ENCODE measurements at places on chromosomes 2 and 18.

DNA sequence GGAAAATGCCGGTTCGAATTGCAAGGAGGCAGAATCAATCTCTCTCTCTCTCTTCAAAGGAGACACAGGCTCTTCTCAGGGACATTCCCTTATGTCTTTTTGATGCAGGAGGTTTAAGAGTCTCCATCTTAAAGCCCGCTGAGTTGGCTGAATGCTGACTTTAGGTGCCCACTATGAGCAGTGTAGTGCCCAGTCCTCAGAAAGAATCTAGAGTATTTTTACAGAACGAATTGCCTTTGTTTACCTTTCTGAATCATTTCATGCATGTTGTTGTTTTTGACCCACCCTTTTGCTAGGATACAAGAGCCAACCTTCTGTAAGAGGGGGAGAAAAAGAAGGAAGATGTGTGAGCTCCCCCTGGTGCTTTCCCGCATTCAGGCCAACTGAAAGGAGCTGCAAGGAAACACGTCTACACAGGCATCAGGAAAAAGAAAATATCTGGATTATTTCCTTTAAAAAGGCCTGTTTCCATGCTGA is 193.5 kb upstream of the TCF4 start:
- DNase-seq: peak; percentile 72

- DNase-seq: peak; percentile 70
Observed at GRCh38 chr2:233976690-233977294, 59.6 kb downstream of the TRPM8 start.

DNA sequence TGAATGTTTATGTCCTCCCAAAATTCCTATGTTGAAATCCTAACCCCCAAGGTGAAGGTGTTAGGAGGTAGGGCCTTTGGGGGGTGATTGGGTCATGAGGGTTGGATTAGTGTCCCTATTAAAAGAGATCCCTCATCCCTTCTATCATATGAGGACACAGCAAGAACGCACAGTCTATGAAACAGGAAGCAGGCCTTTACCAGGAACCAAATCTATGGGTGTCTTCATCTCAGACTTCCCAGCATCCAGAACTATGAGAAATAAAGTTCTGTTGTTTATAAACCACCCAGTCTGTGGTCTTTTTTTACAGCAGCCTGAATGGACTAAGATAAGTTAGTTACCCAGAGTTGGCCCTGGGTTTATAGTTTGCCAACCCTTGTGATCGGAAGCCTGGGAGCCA is 153.1 kb downstream of the INO80D start:
- DNase-seq: no peak

GRCh38 chr2:233259730-233260129 is 8.3 kb downstream of the ATG16L1 start:
- no peak for DNase-seq

- no peak for DNase-seq
Observed at GRCh38 chr2:348361-348916, 60.5 kb upstream of the ALKAL2 start.
